ENCODE measurements at places on chromosomes 5 and 9.

DNA sequence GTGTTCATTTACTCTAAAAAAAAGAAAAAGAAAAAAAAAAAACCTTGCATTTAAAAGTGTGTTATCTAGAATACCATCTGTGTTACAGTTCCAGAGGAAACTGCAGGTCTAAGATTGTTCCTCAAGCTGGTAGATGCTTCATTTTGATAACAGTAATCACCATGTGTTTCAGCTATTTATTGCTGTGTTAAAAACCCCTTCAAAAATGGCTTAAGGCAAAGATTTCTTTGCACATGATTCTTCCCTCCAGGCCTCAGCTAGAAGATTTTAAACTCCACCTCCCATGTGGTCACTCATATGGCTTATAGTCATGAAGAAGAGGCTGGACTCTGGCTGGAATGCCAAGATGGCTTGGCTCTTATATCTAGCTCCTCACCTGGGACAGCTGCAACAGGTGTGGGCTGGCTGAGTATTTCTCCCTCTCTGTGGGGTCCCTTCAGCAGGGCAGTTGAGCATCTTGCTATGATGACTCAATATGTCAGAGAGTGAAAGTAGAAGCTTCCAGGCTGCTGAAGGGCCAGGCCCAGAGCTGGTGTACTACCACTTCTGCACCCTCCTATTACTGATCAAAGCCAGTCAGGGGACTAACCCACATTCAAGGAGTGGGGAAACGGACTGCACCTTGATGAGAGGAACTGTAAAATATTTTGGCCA lies 920.4 kb upstream of the DMAC1 start:
- DNase-seq, result no peak

- DNase-seq, result no peak
These were observed 37.8 kb downstream of the NEURL1B start for GRCh38 chr5:172678902-172679301.

DNA sequence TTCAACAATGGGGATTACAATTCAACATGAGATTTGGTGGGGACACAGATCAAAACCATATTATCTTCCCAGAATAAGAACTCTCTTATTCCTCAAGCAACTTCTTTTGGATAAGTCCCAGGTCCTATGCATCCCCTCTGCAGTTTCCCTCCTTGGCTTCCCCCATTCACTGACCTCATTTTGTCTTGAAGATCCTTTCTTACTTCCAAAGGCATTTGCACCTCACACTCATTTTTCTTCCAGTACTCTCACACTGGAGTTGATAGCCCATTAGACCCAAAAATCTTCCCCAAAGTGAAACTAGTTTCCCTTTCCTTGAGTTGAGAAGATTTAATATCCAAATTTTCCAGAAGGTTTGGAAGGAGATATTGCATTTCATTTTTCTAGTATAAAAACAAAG lies 178.0 kb upstream of the DAPK1 start:
- DNase-seq, result no peak

GRCh38 chr9:80701061-80701460 lies 988.3 kb downstream of the TLE1 start:
- no peak for DNase-seq

GRCh38 chr9:107439991-107440456 lies 49.5 kb downstream of the KLF4 start:
- DNase-seq, result no peak

- no peak for DNase-seq
These were observed 71.6 kb downstream of the PKD2L2 start for GRCh38 chr5:137960819-137961218.

DNA sequence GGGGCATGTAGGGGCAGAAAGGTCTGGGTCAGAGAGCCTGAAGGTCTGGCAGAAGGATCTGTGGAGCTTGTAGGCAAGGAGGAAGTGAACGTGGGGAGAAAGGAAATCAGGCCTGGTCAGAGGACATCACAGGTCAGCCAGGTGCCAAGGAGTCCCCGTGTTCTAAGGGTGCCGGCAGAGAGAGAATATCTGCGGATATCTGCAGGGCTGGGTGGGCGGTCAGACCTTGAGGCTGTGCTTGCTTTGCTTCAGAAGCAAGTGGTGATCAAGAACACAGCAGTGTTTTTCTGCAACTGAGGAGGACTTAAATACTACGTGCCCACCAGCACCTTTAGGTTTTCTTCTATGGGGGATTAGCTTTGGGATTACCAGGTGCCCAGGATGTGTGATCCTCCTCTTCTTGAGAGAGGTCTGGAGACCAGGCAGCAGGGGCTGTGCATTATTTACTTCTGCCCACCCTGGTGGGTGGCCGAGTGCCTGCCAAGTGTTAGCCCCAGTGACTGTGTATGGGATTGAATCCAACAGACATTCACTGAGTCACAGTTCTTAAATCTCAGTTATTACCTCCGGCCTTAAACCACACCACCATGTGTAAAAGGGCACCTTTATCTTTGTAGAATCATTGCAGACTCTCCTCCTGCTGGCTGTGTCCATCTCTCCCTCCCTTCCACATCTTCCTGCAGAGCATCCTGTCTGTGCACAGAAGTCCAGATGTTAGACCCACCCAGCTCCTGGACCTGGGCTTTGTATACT lies 12.5 kb upstream of the SHB start:
- DNase-seq, result no peak

DNA sequence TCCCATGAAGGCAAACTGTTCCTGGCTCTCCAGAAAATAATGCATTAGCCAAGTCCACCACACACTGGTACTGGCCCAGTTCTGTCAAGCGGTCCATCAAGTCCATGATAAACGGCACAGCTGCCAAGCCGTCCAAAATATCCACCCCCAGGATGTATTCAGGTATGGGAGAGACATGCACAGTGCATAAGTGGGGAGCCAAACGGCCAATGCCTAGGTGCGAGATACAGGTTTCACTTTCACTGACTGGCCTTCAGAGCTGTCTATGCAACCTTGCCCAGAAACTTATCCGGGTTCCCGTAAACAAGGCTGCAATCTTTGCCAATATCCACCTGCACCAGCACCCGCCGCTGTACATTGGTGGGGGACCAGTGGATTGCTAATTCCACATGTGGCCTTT lies 795.8 kb downstream of the EFNA5 start:
- no peak for DNase-seq

DNA sequence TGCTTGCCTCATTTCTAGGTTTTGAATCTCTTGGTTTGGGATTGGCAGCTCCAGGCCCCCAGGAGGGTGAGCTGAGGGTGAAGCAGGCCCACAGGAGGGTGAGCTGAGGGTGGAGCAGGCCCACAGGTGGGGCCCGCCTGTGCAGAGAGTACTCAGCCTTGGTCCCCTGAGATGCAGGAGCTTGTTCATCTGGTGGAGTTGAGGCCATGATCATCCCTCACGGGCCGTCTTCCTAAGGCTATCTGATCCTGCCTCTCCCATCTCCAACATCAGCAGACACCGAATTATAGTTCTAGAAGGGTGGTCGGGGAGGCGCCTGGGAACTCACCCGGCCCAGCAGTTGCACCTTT lies 131.7 kb upstream of the PHYKPL start:
- no peak for DNase-seq

DNA sequence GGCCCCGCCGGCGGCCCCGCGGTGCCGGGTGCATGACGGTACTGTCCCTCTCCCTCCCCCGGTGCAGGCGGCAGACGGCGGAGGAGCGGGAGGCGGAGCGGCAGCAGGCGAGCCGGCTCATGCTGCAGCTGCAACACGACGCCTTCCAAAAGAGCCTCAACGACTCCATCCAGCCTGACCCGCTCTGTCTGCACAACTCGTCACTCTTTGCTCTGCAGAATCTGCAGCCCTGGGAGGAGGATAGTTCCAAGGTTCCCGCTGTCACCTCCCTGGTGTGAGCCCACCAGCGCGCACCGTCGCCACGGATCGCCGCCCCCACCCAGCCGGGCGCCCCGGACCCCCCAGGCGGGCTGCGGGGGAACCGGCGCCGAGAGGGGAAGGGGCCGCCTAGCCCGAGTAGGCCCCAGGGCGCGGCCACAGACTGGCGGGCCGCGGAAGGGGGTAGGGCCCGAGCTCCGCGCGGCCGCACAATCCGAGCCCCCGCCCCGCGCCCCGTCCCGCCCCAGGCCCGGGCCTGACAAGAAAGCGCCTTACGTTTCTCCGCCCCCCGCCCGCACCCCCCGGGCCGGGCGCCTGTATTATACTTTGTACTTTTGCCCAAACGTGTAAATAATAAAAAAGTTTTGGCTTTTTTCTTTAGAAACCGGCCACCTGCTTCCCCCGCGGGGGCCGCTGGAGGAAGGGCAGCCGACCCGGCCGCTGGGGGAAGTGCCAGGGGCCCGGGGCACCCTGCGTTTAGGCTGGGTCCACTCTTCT lies 2.5 kb downstream of the TLX3 start:
- DNase-seq, result no peak

DNA sequence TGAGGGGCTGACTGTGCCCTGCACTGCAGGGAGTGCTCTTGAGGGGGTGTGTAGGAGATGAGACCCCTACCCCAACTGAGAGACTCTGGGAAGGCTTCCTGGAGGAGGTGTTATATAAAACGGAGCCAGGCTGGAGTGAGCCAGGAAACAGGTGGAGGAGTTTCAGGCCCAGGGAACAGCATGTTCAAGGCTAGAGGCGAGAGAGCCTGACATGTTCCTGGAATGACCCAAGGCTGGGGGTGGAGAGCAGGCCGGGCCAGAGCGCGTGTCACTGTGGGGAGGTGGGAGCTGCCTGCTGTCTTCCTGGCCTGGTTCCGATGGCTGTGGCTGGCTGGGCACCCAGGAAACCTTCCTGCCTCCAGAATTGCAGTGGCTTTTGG lies 48.7 kb downstream of the RXRA start:
- no peak for DNase-seq

- peak; percentile 33 for DNase-seq
These were observed 73.7 kb downstream of the GADD45G start for GRCh38 chr9:89678396-89679015.

DNA sequence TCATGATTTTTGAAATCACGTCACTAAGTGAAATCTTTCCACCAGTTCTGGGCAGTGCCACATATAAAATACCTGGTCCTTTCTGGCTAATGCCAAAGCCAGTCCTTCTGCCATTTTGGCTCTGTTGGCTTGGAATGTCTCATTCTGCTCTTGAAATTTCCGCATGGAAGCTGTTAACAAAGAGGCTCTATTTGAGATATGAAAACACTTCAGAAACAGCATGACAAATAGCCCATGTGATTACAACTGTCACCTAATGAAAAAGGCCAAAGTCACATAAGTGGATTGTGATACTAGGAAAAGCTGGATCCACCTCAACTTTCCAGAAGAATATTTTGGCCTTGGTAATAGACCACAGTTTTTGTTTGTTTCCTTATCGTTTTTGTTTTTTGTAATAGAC lies 12.8 kb downstream of the GOLGA1 start:
- DNase-seq, result no peak

- DNase-seq, result no peak
These were observed 5.1 kb downstream of the IGFBPL1 start for GRCh38 chr9:38419181-38419580.

- DNase-seq, result no peak
These were observed 35.0 kb upstream of the ROPN1L start for GRCh38 chr5:10406651-10407050.

DNA sequence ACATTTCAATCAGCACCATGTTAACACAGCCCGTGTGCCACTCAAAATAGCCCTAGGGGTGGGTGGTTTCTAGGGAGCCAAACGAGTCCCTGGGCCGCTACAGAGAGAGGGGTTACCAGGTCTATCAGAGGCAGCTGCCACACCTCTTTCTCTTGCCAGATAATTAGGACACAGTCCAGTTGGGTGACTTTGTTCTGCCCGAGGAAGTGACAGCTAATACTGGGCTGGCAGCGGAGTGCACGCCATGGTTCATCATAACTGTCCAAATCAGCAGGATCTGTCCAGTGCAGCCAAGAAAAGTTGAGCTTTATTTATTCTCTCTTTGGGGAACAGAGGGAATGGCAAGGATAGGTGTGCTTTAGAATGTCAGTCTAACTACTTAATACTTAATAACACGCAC lies 583.8 kb downstream of the BRINP1 start:
- no peak for DNase-seq

All from DMS 273 treated with DMSO at 0.1 percent for 48 hours (cell line).